Foreskin keratinocyte (primary cell): ENCODE measurements at places on chromosomes 7 and 10.

DNA sequence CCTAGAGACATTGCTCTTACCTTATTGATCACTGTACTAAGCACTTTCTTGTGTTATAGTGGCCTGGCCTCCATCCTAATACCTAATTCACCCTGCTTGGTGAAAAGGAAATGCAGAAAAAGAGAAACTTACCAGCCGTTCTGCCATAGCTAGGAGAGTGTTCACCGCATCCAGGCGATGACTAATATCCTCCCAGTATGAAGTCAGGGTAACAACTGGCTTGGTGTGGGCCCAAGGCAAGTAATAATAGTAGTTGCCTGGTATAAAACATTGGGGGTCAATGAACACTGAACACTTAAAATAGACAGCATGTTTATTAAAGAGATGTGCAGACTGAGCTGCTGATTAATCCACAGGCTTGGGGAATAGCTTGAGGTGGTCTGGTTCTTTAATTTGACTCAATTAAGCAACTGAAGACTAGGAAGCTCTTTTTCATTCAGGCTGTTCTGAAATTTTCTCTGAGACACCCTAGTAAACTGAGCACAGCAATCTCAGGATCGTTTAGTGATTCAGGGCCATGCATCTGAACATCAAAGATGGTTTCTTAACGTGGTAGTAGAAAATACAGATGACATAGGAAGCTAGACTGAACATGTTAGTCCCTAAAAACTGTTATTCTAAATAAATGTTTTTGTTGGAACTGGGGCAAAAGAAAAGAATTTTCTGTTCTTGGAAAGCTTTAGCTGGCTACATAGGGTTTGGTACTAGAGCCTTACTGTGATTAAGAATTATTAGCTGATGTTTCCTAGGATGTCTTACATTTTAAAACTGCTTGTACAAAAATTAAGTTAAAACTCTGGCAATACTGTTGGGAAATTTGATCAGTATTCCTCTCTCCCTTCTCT is 102.2 kb downstream of the MYOF start:
- DNase-seq = peak; percentile 78

DNA sequence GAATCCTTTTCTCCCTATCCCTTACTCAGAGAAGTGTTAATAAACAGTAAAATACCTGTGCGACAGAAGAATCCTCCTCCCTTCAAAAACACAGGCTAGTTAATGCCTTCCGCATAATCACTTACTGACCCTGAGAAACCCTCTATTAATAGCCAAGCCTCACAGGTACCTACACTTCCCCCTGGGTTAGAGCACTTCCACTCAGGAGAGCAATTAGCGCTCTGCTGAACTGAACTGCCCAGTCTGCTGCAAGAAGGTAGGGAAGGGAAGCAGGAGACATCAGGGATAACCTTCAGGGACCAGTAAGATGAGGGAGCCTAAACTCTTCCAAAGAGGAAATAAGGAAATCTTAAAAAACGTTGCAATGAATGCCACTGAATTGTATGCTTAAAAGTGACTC is 39.6 kb downstream of the KIAA1549 start:
- no peak for DNase-seq

- peak; percentile 32 for DNase-seq
Observed at GRCh38 chr7:96311967-96312366, 9.9 kb downstream of the SLC25A13 start.

- no peak for DNase-seq
Observed at GRCh38 chr7:91953618-91954017, 13.0 kb downstream of the AKAP9 start.

DNA sequence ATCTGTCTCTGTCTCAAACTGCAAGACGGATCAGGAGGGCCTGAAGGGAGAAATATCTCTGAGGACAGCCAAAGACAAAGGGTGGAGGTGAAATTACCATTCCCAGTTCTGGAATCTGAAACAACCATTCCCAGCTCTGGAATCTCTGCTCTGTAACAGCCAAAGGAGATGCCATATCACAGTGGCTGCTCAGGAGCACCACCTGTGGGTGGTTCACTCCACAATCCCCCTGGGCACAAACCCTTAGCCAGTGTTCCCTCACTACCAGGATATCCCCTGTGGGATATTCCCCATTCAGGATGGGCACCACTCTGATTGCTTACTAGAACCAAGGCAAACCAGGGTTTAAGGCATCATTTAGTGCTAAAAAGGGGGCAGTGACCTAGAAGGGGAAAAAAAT is 199.0 kb downstream of the HTR7 start:
- DNase-seq = no peak

GRCh38 chr7:116782177-116782711 is 80.1 kb upstream of the CAPZA2 start:
- DNase-seq = peak; percentile 85

DNA sequence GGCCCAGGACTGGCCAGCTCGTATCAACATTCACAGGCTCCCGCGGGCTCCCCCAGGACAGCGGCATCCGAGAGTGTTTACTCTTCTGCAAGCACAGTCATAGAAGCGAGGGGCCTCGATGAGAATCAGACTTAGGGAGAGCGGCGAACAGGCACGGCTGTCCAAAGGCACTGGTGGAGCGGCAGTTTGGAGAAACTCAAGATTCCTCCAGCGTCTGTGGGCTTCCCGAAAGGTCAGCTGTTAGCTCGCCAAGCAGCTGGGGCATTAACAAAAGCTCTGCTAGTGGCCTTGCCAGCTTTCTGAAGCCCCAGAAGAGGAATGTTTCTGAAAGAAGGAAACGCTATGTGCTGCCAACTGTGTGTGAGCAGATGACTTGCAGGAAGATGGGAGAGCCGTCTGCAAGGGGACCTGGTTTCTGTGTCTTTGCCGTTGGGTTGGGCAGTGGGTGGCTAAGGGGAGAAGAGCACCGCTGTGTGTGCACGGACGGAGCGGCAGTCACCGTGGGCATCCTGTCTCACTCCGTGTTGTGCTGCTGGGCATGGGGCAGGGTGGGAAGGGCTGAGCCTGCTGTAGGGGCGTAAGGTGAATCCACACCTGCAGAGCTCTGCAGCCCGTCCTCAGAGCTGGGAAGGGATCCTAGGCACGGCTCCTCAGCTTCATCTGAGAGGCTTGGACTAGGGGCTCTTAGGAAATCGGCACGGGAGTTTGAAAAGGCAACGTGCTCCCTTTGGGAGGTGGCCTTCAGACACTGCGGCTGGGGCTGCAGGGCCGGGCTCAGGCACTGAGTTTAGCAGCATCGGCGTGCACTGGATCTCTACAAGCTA is 42.1 kb downstream of the AMZ1 start:
- no peak for DNase-seq
